Immature natural killer cell (primary cell): ENCODE measurements at places on chromosomes 3 and 15. TPM values are rescaled to one million over a fixed set of nuclear protein-coding genes. Genes with fewer than 3 reads are reported as not detected.

DNA sequence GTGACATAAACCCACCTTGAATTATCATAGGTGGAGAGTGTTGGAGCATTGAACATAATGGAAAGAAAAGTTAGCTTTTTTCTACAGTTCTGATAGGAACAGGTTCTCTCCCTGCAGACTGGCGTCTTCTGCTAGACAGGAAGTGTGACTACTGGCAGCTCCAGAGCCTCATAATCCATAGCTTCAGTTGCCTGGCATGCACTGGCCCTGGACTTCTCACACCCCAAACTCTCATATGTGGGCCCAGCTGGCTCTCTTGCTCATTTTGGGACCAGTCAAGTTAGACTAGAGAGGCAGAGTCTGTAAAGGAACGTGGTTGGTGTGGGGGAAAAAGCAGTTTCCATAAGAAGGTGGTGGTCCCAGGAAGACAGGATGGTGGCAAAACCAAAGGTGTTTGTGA lies 180.1 kb downstream of the VGLL4 start:
- DNase-seq: no peak

Gene CPLX3
- polyA plus RNA-seq: not detected

DNA sequence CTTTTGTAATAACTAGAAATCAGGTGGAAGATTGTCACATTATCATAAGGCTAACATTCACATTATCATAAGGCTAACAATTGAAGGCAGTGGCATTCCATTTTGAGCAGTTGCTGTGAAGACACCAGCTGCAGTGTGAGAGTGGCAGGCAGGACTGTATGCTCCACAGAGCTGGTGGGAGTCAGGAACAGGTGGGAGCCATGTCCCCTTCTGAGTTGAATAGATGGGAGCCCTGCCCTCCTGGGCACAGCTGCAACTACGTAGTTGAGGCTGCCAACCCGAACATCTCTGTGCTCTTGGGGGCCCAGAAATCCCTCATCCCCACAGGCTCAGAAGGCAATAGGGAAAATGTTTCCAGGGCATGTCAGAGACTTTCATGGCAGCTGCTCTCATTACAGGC lies 1627.6 kb downstream of the SI start:
- DNase-seq: no peak

Gene ALDH1A3
- not detected for polyA plus RNA-seq

- no peak for DNase-seq
These were observed 7.0 kb upstream of the ATP8B4 start for GRCh38 chr15:50126072-50126471.

Gene MELTF
- not detected for polyA plus RNA-seq

DNA sequence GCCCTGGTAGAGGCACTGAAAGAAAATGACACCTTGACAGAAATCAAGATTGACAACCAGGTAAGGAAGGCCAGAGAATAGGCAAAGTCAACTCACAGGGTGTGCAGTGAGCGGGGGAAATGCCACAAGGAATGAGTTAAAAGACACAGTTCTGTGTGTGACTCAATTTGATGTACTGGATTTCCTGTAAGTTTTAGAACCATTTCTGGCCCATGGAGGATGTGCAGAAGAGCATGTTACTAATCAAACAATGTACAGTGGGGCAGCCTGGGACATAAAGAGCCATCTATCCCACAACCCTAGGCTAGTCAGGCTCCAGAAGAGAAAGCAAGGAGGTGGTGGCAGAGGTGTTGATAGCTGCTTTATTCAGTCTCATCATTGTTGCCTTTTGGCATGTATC lies 31.2 kb upstream of the TMOD3 start:
- DNase-seq: no peak

DNA sequence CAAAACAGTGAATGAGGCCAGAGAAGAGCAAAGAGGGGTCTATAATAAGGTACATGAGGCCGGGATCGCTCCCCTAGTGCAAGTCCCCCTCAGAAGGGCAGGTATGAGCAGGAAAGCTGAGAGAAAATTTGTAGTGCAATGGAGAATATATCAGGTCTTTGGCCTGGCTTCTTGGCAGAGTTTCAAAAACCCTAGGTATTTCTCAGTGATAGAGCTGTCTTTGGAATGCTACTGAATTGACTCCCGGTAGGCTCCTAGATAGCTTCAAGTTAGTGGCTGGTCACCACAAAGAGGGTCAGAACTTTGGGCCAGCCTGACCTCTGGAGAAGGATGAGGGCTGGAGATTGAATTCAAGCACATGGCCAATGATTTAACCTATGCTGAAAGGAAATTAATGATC lies 30.6 kb upstream of the OXTR start:
- no peak for DNase-seq

GRCh38 chr15:39204031-39204430 lies 376.8 kb upstream of the THBS1 start:
- DNase-seq: no peak

Gene TFDP2
- polyA plus RNA-seq: 96.2 TPM

GRCh38 chr15:56919609-56920366 lies 1.3 kb downstream of the TCF12 start:
- no peak for DNase-seq

- no peak for DNase-seq
These were observed 38.8 kb upstream of the PCSK6 start for GRCh38 chr15:101528108-101528916.

Gene DPPA4
- 0.82 TPM for polyA plus RNA-seq

Gene SLC28A2
- not detected for polyA plus RNA-seq

Gene COL7A1
- not detected for polyA plus RNA-seq

GRCh38 chr3:195111319-195111705 lies 159.6 kb downstream of the XXYLT1 start:
- no peak for DNase-seq

Gene PPP1R2
- 123 TPM for polyA plus RNA-seq

- DNase-seq: no peak
These were observed 44.6 kb downstream of the HDGFL3 start for GRCh38 chr15:83163032-83163431.

Gene CD200R1
- 1.4 TPM for polyA plus RNA-seq

Gene OIP5
- 0.44 TPM for polyA plus RNA-seq

DNA sequence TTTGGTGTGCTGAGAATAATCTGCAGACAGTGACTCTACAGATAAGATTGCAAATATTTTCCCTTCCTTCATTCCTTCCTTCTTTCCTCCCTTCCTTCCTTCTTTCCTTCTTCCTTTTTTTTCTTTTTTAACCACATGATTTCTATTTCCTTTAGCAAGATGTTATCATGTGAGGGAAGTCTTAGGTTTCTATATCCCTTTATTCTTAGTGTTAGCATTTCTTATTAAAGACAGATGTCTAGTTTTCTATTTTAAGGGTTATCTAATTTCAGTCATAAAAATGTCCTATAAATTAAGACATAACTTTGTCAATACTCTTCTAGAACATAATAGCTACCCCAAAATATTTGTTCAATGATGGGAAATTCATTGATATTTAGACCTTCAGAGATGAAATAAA lies 470.9 kb downstream of the LPP start:
- no peak for DNase-seq

DNA sequence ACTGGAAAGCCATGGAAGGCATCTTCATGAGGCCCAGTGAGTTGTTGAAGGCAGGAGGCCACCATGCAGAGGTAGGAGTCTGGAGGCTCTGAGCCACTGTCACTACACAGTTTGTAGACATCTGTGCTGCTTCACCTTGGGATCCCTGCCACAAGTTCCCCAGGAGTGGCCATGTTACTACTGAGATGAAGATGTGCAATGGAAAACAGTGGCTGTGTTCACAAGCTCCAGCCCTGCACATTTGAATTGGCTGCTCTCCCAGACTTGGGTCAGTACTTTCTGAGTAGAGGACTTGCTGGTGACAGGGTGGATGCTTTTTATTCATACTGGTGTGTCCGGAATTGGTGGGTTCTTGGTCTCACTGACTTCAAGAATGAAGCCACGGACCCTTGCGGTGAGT lies 86.9 kb upstream of the C15orf39 start:
- DNase-seq: no peak

Gene MYO1E
- 4.7 TPM for polyA plus RNA-seq

Gene ECE2
- polyA plus RNA-seq: not detected
